ENCODE measurements at places on chromosomes 7 and 10. TPM values are rescaled to one million over a fixed set of nuclear protein-coding genes. Genes with fewer than 3 reads are reported as not detected.

GRCh38 chr7:68414631-68415425, 1183.4 kb upstream of the AUTS2 start:
- no peaks in the 10 kb centered on the region for H3K27me3 ChIP-seq
- DNase-seq: peak; percentile 2
- no peaks in the 10 kb centered on the region for H3K36me3 ChIP-seq
- no peak overlapping the region for H3K4me3 ChIP-seq

DNA sequence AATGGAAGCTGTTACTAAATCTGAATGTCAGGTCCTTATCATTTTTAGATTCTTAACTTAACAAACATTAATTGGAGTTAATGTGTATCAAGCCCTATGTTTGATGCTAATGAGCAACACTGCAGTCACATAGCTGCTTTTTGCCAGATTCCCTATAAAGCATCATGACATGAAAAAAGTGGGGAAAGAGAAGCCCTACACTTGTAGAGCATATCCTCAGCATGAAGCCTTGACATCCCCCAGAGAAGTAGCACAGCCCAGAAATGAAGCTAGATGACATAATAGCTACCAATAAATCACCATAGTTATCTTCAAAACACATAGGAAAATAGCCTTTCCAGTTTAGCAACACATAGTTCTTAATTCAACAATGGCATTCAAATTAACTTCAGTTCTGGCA, 49.2 kb upstream of the CDK1 start:
- H3K4me1 ChIP-seq: peaks cover 15% of the 10 kb centered on the region
- no peak for DNase-seq
- no peaks in the 10 kb centered on the region for H3K27me3 ChIP-seq
- no peak overlapping the region for H3K4me3 ChIP-seq

DNA sequence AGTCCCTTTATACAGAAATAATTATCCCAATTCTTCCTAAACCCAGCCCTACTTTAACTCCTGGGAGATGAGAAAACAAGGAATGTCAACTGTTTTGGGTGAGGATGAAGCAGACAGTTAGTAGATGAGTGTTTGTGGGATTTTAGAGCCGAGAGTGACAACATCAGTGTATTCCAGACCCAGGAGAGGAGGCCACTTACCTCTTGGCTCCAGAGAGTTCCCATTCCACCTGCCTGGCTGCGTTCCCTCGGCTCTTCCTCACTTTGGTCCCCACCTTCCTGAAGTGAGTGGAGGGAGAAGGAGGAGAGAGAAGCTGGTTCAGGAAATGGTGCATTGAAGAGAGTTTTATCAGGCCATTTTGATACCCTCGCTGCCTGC, 579 bp downstream of the KEL start:
- H3K36me3 ChIP-seq: no peaks in the 10 kb centered on the region
- H3K27me3 ChIP-seq: no peaks in the 10 kb centered on the region
- DNase-seq: no peak
- no peaks in the 10 kb centered on the region for H3K4me1 ChIP-seq

- peaks cover 1% of the 10 kb centered on the region for H3K36me3 ChIP-seq
- H3K4me1 ChIP-seq: peaks cover 6% of the 10 kb centered on the region
- DNase-seq: no peak
- H3K27ac ChIP-seq: no peak overlapping the region
- no peak overlapping the region for H3K4me3 ChIP-seq
- H3K27me3 ChIP-seq: no peaks in the 10 kb centered on the region
These were observed 245.8 kb upstream of the MEOX2 start for GRCh38 chr7:15932318-15932717.

- H3K27me3 ChIP-seq: peaks cover 2% of the 10 kb centered on the region
- H3K36me3 ChIP-seq: no peaks in the 10 kb centered on the region
- no peak for DNase-seq
- H3K27ac ChIP-seq: no peak overlapping the region
- H3K4me3 ChIP-seq: no peak overlapping the region
These were observed 416.2 kb upstream of the TPK1 start for GRCh38 chr7:145252031-145252430.

DNA sequence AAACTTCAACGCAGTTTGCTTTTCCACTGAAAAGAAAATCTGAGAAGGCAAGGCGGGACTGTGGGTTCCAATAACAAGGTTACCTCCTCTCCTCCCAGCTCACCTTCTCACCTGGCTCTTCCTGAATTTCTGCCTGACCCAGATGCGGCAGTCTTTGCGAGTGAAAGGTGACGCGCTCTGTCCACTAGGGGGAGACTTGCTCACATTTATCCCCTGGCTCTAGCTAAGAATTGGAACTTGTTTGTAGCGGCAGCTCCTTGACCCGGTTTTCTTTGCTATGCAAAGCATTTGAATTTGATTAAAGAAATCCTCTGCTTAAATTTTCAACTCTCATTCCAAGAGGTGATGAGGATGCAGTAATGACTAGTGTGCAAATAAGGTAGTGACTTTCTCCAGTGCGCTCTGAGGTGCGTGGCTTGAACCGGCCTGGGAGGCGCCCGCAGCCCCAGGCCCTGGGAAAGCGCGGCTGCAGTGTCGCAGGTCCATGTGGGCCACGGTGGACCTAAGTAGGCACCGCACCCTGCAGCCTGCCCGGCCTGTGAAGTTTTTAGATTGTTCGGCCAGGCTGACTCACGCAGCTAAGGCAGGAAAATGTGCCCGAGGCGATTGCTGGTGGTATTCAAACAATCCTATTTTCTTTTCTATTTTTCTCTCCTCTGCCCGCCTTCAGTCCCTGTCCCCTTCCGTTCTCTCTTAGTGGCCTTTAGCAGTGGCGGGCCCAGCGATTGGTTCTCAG, 336.9 kb upstream of the NPSR1 start:
- no peaks in the 10 kb centered on the region for H3K27me3 ChIP-seq
- peak overlapping the region; percentile 25 for H3K27ac ChIP-seq
- H3K4me1 ChIP-seq: peaks cover 17% of the 10 kb centered on the region

DNA sequence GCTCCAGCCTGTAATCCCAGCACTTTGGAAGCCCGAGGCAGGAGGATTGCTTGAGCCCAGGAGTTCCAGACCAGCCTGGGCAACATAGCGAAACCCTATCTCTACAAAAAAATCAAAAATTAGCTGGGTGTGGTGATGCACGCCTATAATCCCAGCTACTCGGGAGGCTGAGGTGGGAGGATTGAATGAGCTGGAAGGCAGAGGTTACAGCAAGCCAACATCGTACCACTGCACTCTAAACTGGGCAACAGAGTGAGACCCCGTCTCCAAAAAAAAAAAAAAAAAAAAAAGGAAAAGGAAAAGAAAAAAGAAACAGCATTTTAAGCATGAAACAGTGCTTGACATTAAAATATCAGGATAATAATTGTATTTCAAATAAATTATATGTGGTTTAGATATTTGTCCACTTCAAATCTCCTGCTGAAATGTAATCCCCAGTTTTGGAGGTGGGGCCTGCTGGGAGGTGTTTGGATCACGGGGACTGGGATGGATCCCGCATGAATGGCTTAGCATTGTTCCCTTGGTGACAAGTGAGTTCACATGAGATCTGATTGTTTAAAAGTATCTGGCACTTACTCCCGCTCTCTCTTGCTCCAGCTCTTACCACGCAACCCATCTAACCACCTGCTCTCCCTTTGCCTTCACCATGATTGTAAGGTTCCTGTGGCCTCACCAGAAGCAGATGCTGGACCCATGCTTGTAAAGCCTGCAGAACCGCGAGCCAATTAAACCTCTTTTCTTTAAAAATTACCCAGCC, 103.4 kb downstream of the SRPK2 start:
- no peak for DNase-seq
- H3K4me3 ChIP-seq: no peak overlapping the region
- H3K36me3 ChIP-seq: no peaks in the 10 kb centered on the region
- no peak overlapping the region for H3K27ac ChIP-seq
- no peaks in the 10 kb centered on the region for H3K27me3 ChIP-seq

- peak; percentile 66 for DNase-seq
- peak overlapping the region; percentile 51 for H3K4me3 ChIP-seq
- peak overlapping the region; percentile 88 for H3K27ac ChIP-seq
- H3K27me3 ChIP-seq: no peaks in the 10 kb centered on the region
These were observed 53.5 kb upstream of the SVIL start for GRCh38 chr10:29688230-29688661.

DNA sequence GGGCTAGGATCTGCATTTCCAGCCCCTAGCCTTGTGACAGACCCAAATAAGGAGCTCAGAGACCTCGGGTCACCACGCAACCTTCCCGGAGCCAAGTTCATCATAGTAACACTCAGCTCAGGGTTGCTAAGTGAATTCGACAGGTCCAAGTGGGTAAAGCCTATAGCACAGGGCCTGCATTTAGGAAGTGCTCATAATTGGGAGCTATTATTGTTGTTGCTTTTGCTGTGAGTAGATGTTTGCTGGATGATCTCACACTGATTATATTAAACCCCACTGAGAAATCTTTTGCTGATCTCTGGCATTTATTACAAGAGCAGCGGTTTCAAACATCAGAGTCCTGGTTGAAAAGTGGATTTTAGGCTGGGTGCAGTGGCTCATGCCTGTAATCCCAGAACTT, 20.3 kb upstream of the SAR1A start:
- no peak for DNase-seq
- peaks cover 32% of the 10 kb centered on the region for H3K4me1 ChIP-seq
- H3K36me3 ChIP-seq: no peaks in the 10 kb centered on the region
- H3K27ac ChIP-seq: no peak overlapping the region
- no peaks in the 10 kb centered on the region for H3K27me3 ChIP-seq

- DNase-seq: no peak
- no peak overlapping the region for H3K4me3 ChIP-seq
- H3K36me3 ChIP-seq: no peaks in the 10 kb centered on the region
- H3K27me3 ChIP-seq: no peaks in the 10 kb centered on the region
These were observed 44.8 kb upstream of the CPXM2 start for GRCh38 chr10:123936426-123936825.

DNA sequence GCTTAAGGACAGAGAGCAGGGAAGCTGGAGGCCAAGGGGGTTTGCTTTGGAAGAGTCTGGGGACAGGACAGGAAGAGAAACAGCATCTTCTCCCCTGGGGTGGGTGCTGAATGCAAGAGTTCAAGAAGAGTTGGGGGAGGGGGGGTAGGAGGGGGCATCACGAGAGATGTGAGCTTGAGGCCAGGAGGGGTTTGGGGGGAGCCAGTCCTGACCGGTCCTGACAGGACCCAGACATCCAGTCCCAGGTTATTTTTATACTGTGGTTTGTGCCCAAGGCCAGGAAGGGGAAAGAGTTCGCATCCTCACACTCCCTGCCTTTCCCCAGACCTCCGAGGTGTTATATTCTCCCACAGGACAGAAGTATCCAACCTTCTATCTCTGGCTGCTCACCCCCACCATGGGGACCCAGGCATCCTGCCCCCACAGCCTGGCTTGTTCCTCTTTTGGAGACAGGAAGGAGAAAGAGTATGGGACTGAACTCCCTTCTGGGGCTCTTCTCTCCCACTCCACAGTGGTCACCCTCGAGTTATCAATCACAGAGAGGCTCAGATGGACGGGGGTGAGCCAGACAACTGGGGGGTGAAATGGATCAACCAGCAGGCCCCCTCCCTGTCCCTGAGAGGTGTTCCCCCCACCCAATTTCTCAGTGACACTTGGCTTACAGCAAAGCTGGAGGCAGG, 2.8 kb downstream of the TSC22D4 start:
- peak overlapping the region; percentile 89 for H3K4me3 ChIP-seq
- peaks cover 4% of the 10 kb centered on the region for H3K36me3 ChIP-seq
- peaks cover 27% of the 10 kb centered on the region for H3K4me1 ChIP-seq
- no peak for DNase-seq
- no peaks in the 10 kb centered on the region for H3K27me3 ChIP-seq

DNA sequence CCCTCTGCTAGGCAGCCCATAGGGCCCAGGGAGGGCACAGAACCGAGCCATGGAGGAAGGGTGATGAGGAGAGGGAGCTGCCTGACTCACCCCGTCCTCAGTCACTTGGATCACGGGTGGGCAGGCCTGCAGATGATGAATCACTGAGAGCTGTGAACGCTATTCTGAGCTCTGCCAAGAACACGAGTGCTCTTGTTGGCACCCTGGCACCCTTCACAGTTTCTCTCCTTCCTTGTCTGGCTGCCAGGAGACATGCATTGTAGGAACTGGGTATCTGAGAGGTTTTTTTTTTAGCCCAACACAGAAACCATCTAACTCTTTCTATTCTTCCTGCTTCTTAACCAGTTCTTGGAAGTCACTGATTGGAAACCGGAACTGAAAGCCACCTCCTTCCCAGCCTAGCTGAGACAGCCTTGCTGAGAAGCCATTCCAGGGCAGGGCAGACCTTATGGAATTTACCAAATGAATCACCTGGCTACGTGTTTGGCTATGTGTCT, 82.1 kb downstream of the SLC37A3 start:
- peaks cover 18% of the 10 kb centered on the region for H3K4me1 ChIP-seq
- no peaks in the 10 kb centered on the region for H3K27me3 ChIP-seq
- H3K4me3 ChIP-seq: peak overlapping the region; percentile 19
- peaks cover 9% of the 10 kb centered on the region for H3K36me3 ChIP-seq
- no peak for DNase-seq
- peak overlapping the region; percentile 24 for H3K27ac ChIP-seq

DNA sequence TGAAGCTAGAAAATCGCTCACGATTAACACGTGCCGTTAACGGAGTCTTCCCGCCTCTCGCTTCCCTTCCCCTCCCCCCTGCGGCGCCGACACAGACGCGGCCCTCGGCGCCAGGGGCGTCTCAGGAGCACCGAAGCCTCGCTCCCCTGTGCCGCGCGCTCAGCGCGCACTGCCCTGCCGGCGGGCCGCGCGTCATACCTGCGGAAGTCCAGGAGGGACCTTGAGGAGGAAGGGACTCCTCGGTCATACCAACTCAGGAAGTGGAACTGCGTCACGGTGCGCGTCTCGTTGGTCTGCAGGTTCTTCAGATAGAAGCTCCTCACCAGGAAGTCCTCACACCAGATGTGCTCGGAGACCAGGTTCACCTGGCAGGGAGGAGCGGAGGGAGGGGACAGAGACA, 239.6 kb downstream of the DNAJB6 start:
- H3K36me3 ChIP-seq: no peaks in the 10 kb centered on the region
- peaks cover 2% of the 10 kb centered on the region for H3K27me3 ChIP-seq
- no peak overlapping the region for H3K4me3 ChIP-seq
- H3K4me1 ChIP-seq: no peaks in the 10 kb centered on the region

GRCh38 chr10:14556285-14556956, 218.3 kb downstream of the FAM107B start:
- H3K27ac ChIP-seq: peak overlapping the region; percentile 51
- H3K36me3 ChIP-seq: peaks cover 14% of the 10 kb centered on the region
- no peak overlapping the region for H3K4me3 ChIP-seq
- DNase-seq: no peak
- peaks cover 35% of the 10 kb centered on the region for H3K4me1 ChIP-seq
- no peaks in the 10 kb centered on the region for H3K27me3 ChIP-seq

DNA sequence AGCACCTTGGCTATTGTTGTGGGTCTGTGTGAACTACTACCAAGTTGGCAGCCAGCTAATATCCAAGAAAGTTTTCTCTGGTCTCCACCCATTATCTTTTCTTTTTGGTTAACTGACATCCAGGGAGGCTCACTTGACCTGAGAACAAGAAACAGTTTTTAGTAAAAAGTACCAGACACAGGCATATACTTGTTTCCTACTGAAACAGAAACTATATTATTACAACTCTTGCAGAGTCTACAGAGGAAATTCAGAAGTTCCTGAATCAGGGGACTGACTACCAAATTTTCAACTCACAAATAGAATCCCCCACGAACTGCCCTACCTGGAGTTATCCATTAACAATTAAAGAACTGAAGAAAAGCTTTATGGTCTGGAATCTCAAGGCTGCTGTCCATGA, 168.9 kb downstream of the KCND2 start:
- no peak overlapping the region for H3K4me3 ChIP-seq
- no peak for DNase-seq
- no peaks in the 10 kb centered on the region for H3K4me1 ChIP-seq

GRCh38 chr7:152459724-152460251, 24.0 kb upstream of the KMT2C start:
- no peak for DNase-seq
- peaks cover 23% of the 10 kb centered on the region for H3K4me1 ChIP-seq
- H3K4me3 ChIP-seq: no peak overlapping the region
- no peaks in the 10 kb centered on the region for H3K27me3 ChIP-seq

The SLC26A4 gene
- total RNA-seq: 0.51 TPM

The NKX6-2 gene
- total RNA-seq: not detected

The ADCY1 gene
- total RNA-seq: 0.05 TPM

The GSTK1 gene
- 147 TPM for total RNA-seq

The AEBP1 gene
- total RNA-seq: 781 TPM
